ENCODE measurements at places on chromosomes 11 and 22.

- no peak for DNase-seq
Measured at GRCh38 chr22:19022755-19023154, 86.7 kb upstream of the PRODH start.

DNA sequence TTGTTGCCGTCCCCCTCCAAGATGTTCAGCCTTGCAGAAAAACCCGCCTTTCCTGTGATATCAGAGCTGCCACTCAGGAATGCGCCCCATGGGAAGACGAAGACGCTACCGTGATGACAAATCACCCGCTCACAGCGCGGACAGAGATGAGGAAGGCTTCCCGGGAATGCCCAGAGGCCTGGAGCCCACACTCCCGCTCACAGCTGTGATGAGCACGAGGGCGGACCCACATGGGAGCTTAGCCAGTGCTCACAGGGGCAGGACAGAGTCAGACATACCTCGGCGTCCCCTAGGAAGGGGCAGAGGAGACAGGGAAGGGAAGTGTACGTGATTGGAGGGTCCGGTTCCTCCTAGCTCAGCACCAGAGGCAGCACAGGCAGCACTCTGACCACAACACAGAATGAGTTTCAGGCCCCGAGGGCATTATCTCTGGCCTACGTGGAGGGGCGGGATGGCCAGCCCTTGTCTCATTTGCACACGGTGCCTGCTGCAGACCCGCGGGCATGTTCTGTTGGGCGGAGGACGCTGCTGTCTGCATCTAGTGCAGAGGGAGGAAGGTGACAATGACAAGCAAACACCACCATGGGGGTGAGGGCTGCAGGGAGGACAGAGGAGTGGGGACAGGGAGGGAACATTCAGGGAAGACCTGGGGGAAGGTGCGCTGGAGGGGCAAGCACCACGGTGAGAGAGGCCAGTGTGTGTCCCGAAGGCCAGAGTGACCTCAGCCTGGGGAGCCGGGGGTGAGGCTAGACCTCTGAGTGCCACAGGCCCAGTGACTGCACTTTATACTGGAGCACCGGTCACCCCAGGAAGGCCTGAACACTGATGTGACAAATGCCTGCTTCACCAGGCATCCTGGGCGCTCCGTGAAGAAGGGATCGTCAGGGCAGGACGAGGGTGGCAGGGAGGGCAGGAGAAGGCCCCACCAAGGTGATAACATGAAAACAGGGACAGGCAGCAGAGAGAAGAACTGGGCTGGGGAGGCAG lies 79.6 kb downstream of the CELSR1 start:
- no peak for DNase-seq

DNA sequence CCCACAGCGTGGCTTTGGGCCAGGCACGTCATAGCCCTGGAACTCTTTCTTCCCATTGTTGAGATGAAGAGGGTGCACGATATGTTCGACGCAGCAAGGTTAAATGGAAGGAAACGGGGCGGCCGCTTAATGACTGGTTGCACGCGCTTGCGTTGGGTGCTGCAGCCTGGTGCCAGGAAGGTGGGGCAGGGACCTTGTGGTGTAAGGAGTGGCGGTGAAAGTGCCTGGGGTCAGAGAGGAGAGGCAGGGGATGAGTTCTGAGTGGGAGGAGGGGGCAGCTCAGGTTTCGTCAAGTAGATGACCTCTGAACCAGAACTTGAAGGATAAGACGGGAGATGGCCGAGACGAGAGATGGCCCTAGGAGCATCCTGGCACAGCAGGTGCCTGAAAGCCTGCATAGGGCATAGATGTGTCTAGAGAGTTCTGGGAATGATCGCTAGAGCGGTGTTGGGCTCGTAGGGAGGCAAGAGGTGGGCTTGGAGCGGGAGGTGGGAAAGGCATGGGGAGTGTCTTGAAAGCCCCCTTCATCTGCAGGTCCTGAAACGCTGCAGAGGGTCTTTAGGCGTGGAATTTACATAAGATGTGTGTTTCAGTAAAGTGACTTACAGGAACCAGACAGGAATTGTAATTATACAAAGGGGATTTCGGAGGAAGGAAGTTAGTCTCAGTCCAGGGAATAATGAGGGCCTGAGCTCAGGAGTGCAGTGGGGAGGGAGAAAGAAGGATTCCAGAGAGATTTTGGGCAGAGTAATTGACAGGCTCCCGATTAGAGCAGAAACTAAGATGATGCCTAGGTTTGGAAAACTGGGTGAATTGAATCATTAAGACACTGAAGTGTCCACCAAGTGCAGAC lies 43.2 kb upstream of the CLDN5 start:
- no peak for DNase-seq

DNA sequence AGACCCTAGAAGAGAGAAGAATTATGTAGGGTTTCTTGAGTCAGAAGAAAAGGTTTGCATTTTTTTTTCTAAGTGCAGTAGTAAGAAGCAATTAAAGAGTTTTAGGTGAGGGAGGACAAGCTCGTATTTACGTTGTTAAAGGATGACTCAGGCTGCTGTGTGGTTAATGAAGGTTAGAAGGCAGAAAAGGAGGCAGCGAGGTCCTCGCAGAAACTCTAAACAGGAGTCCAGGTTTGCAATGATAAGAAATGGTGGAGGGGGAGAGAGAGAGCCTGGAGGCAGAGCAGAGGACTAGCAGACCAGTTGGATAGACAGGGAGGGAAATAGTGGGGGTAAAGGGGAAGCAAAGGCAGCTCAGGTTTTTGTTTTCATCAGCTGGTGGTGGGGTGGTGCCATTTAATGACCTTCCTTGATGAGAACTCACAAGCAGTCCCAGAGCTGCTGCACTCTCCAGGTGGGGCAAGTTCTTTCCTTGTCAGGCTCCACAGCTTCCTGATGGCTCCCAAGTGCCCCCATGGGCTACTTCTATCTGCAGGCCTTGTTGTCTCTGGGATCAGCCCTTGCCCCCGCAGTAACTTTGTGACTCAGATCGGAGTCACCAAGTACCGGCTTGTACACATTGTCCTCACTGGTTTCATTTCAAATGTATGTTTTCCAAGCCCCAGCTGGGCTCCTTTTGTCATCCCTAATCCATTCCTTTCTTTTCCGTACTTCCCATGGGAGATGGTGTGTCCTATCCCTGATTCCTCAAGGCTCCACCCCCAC lies 8.3 kb upstream of the INSC start:
- no peak for DNase-seq

- no peak for DNase-seq
Measured at GRCh38 chr11:9231848-9232177, 33.3 kb downstream of the DENND5A start.

GRCh38 chr11:2432171-2432621 lies 12.1 kb downstream of the TRPM5 start:
- no peak for DNase-seq

DNA sequence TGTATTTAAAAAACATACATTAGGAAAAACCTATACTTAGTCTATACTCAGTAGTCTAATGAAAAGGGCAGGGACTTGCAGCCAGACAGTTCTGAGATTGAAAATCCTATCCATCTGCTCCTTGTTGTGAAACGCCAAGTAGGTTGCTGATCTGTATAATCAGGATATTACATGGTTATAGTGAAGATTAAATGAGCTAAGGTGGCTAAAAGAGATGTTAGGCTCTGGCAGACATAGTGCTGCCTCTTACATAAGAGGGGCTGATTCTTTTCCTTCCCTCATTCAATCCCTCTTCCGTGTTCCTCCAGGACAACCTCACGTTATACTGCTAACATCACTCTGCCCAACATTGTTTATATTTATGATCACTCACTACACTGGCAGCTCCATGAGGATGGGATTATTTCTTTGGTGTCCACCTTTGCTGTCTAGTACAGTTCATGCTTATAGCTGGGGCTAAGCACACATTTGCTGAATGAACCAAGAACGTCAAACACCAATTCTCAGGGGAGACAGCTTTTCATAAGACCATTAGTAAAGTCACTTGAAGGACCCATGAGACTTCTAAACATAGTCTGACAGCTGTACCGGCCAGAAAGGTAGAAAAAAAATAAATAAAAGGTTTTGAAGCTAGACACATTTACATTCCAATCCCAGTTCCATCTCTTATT lies 46.3 kb downstream of the GAB2 start:
- DNase-seq, result no peak

DNA sequence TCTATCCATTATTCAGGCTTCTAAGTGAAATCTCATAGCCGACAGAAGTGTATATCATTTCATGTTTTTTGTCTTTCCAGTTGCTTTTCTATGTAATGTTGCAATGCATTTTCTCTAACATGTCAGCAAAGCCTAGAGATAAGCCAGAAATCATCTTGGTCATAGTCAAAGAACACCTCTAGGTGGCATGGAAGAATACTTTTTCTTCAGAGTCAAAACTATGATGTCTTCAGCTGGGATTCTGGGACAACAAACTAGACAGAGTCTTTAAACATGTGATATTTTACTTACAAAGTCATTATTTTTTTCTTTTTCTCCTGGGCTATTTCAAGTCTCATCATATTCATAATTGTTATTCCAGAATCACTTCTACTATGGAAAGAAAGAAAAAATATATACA lies 4.4 kb downstream of the GAS2 start:
- DNase-seq, result no peak

DNA sequence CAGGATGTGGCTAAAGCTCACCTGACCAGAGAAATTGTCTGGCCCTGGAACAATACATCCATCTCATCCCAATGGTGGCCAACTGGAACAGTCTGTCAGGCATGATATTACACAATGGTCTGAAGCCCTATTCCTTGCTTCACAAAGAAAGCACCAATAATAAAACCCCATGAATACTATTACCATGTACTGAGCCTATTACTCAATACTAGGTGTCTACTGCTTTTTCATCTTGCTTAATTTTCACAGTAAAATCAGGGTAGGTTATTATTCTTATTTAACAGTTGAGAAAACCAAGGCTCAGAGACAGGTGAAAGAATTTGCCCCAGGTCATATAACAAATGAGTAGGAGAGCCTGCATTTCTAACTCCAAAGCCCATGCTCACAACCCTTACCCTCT lies 68.9 kb upstream of the CAPRIN1 start:
- DNase-seq, result no peak

DNA sequence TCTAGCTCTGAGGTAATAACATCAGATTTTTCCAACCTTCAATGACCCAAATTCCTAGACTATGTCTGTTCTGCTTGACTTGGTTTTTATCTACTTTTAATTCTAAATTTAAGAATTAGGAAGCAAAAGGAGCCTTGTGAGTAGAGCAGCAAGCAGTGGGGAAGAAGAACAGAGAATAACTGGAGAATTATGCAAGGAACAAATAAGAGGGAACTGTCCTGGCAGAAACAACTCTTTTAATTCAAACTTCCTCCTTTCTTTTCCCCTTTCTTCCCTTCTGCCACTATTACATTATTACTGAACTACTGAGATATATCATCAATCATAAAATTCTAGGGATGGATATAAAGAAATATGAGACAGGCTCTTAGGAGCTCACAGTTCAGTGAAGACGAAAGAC lies 276.1 kb downstream of the SBF2 start:
- DNase-seq, result no peak

GRCh38 chr11:41189701-41190436 lies 269.6 kb downstream of the LRRC4C start:
- DNase-seq, result no peak

DNA sequence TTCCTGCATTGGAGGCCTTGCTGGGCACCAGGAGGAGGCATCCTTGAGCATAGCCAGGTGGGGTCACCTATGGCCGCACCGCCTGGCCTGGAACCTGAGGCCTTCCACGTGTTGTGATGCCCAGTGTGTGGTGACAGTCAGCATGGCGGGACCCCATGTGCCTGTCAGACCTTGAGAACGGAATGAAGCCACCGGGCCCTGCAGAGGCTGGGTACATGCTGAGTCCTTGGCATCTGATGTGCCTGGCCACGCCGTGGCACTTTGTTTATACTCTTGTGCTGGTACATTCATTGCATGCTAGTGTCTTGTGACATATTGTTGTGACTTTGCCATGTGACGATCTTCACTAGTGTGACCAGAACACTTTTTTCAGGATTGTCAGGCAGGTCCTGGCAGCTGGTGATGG lies 8.5 kb upstream of the MYO7A start:
- no peak for DNase-seq

GRCh38 chr22:48238284-48238915 lies 1476.0 kb downstream of the TBC1D22A start:
- DNase-seq, result no peak

DNA sequence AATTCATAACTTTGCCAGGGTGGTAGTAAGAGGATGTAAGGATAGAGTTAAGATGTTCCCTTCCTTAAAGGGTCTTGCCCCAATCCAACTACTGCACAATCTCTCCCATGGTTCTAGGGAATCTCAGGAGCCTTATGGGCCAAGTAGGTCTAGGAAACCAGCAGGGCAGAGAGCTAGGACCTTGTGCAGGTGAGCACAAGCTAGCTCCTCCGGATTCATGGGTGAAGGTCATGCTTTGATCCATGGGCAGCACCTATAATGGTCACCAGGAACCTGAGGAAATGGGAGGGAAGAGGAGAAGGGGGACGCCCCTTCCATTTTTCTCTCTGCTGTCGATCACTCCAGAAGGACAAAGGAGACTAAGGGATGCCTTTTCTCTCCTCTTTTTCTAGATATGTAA lies 16.8 kb downstream of the KCNJ11 start:
- no peak for DNase-seq

DNA sequence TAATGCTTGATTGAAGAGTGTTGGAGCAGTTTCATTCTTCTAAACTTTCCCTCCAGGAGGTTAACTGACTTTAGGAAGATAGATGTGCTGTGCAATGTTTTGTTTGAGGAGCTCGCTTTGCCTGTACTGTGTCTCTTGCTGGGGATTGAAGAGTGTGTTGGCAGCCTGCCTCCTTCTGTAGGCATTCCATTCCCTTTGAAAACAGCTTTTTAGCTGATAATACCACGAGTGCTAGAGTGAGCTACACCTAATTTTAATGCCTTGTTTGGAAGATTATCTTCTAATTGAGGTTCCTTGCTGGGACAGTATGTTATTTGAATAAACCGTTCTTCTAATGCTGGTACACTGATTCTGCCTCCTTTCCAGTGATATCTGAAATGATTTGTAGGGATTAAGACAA lies 7.2 kb downstream of the DDX10 start:
- no peak for DNase-seq

GRCh38 chr22:44206330-44206645 lies 25.6 kb downstream of the PARVG start:
- DNase-seq, result no peak

DNA sequence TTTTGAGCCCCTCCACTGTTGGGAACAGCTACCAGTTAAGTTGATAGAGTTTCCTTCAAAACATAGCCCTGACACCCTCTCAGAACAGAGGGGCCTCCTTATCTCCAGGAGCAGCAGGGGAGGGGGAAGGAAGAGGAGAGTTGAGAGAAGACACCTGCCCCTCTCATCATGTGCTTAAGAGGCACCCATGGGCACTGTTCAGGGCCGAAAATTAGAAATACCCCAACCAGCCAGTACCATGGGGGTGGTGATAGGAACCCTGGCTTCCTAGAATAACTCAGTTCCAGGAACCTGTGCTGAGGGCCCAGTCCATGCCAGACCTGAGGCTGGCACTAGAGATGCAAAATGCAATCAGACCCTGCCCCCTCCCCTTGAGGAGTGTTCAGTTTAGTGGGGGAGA lies 9.3 kb upstream of the GDPD5 start:
- no peak for DNase-seq

DNA sequence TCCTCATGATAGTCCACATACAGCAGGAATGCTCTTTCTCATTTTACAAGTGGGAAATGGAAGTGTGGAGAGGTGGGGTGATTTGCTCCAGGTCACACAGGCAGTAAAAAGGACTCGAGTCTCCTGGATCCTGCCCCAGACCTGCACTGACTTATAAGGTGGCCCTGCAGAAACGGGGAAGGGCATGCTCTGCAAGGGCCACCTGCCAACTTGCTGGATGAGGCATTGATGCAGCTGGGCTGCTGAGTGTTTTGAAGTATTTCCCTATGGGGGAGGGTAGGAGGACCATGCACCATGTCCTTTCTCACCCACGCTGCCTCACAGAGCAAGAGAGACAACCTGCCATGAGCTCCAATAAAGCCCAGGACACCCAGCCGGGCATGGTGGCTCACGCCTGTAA lies 36.9 kb downstream of the OR6Q1 start:
- no peak for DNase-seq
